Sciatic nerve (tissue), 2 donors: ENCODE measurements at places on chromosomes 11 and 22.

GRCh38 chr11:3367221-3367620, 11.7 kb downstream of the ZNF195 start:
- no peak for DNase-seq

DNA sequence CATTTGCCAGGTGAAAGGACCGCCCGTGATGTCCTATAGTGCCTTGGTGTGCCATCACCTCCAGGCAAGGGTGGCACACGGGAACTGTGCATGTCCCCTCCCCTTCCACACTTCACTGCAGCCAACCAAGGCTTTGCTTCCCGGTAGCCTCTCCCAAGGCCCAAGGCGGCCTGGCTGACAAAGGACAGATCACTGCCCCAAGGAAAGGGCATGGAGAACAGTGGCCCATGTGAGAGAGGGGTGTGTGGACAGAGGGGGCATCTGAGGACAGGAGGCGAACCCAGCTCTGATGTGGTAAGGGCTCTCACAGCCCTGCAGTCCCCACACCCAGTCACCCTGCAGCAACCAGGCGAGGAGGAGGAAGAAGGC, 50.4 kb downstream of the RPUSD4 start:
- DNase-seq, result no peak

- DNase-seq, result no peak
Measured at GRCh38 chr11:29293825-29294224, 723.0 kb downstream of the KCNA4 start.

DNA sequence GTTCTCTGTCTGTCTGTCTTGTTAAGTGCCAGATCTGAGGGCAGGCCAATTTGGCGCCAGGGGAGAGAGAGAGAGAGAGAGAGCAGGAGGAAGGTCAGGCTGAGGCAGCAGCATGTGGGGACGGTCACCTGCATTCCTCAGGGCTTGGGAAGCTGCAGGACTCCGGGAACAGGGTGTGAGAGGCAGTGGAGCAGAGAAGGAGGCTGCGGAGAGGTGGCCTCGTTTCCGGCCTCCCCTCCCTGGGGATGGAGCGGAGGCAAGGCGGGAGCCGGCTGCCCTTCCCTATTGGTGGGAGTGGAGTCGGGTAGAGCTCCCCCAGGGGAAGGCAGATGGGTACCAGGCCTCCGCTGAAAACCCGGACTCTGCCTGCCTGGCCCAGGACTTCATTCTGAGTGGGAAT, 9.7 kb downstream of the CLMP start:
- no peak for DNase-seq

DNA sequence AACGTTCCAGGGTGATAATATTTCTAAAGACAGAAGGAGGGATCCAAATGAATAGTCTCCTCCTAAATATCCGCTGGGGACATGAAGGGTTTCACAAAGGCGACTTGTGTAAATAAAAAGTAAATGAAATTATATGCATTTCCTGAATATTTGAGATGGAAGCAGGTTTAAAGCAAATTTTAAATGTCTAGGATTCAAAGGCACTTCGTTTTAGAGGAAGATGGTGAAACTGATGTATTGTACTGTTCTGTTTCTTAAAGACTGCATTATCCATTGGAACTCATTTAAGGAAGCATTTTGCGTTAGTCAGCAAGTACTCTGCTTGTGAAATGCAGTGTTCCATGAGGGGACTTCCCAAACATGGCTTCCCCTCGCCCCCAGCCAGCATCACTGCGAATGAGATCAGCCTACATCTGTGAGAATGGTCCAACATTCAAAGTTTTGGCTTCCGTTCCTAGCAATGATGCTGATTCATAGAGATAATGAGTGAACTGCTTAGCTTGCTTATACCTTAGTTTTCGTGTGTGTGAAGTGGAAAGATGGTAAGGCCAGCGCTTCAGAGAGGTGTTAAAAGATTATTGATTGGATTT, 1.5 kb downstream of the RAB39A start:
- DNase-seq, result no peak

DNA sequence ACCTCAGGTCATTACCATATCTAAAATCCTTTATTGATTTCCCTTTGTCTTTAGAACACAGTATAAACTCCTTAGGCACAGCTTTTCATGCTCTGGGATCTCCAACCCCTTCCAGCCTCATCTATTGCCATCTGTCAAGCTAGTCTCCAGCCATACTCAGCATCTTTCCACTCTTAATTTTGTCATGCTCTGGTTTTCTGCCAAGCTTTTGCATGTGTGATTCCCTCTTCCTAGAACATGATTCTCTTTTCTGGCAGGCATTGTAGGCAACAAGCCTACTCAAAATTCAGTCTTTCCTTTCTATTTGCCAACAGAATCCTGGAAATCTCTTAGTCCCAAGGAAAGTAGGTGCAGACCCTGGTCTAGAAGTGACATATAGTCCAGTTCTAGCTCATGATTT, 35.5 kb upstream of the SLC6A5 start:
- no peak for DNase-seq

- DNase-seq, result no peak
Measured at GRCh38 chr11:18501629-18502028, 25.1 kb downstream of the TSG101 start.

DNA sequence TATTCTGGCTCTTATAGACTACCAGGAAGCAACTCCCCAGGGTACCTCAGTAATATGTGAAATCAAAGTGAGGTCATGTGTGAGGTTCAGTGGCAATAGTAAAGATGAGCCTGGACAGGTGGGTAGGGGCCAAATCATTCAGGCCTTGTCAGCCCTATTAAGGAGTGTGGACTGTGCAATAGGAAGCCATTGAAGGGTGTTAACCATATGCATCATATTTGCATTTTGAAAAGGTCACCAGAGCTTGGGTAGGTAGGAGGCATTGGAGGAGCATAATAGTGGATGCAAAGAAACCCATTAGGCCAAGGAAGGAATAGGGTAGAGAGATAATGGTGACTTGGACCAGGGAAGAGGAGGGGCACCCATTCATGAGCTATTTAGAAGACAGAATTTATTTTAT, 8.4 kb upstream of the MRPL11 start:
- no peak for DNase-seq

GRCh38 chr11:13661074-13661623, 7.3 kb upstream of the FAR1 start:
- no peak for DNase-seq

- DNase-seq, result no peak
Measured at GRCh38 chr22:23029521-23030228, 40.6 kb upstream of the GNAZ start.
